ENCODE measurements at places on chromosomes 7 and 10.
A peak's percentile ranks its signal among the peaks of the same experiment; 100 is the strongest.

- no peak for DNase-seq
Measured at GRCh38 chr10:80429521-80429973, 21.2 kb downstream of the PRXL2A start.

- DNase-seq = peak; percentile 79
Measured at GRCh38 chr10:77756319-77757232, 119.0 kb upstream of the KCNMA1 start.

DNA sequence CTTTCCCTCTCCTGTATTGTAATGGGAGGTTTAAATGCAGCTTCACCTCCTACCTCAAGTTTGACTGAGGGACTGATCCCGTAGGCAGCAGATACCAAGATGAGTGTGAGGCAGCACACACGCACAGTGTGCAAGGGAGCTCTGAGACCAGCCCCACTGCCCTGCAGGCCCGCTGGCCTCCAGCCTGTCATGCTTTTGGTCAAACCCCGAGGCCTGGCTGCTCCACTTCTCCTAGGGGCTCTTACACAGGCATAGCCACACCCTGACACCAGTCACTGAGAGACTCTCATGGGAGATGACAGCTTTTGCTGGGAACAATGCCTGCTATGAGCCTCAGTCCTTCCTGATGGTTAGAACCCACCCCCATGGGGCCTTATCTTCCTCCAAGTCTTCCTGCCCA is 27.6 kb downstream of the DRGX start:
- no peak for DNase-seq

- no peak for DNase-seq
Measured at GRCh38 chr7:111010798-111011197, 80.1 kb upstream of the LRRN3 start.

- DNase-seq = no peak
Measured at GRCh38 chr7:39016609-39017008, 38.9 kb downstream of the POU6F2 start.

GRCh38 chr7:148264933-148265557 is 325.5 kb upstream of the C7orf33 start:
- peak; percentile 25 for DNase-seq

- no peak for DNase-seq
Measured at GRCh38 chr10:93503075-93503474, 6.7 kb downstream of the CEP55 start.

GRCh38 chr10:114545071-114545470 is 113.0 kb downstream of the ABLIM1 start:
- no peak for DNase-seq

DNA sequence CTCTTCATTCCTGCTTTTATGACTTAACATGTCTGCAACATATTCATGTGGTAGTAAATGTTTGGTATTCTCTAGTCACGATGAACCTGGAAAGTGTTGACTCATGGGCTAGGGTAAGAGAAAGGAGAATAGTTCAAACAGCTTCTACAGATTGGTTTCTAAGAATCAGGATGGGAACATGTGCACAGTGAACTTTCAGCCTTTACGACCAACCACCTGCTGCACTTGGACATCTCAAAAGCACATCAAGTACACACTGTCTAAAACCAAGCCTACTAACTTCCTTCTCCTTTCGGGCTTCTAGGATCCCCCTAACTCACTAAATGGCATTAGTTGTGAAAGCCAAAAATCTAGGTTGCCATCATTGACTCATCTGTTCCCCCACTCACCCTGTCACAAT is 85.5 kb downstream of the CUL2 start:
- no peak for DNase-seq

- no peak for DNase-seq
Measured at GRCh38 chr10:86229376-86229775, 137.2 kb downstream of the GRID1 start.

All from fibroblast of skin of right biceps (primary cell).